ENCODE measurements at places on chromosomes 3 and 15. TPM values are rescaled to one million over a fixed set of nuclear protein-coding genes. Genes with fewer than 3 reads are reported as not detected.

Gene PAQR5
- 1.8 TPM for total RNA-seq

DNA sequence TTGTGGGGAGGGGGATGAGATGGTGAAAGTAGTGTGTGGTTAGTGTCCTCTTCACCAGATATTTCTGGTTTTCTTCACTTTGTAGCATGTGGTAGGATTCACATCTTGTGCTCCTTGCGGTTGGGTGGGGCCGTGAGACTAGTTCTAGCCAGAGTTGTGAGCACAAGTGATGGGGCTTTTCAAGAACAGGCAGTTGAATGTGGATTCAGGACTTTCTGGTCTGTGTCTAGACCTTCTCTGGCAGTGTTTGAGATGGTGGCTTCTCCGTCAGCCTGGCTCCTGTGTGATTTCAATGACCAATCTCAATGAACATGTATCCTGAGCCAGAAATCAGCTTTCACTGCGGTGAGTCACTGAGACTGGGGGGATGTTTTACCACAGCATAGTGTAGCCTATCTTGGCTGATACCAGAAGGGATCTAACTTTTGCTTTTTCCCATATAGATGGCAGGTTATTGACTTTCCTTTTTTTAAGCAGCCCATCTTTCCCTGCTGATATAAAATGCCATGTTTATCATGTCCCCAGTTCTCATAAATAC, 82.6 kb downstream of the RPLP1 start:
- no peak for DNase-seq
- H3K4me1 ChIP-seq, result no peaks in the 10 kb centered on the region
- H3K27me3 ChIP-seq, result peaks cover 24% of the 10 kb centered on the region

Gene WNT5A
- total RNA-seq, result 0.69 TPM

GRCh38 chr15:56917652-56918045, 795 bp upstream of the TCF12 start:
- peaks cover 41% of the 10 kb centered on the region for H3K4me1 ChIP-seq
- no peaks in the 10 kb centered on the region for H3K27me3 ChIP-seq
- H3K4me3 ChIP-seq, result peak overlapping the region; percentile 98
- no peak for DNase-seq
- H3K36me3 ChIP-seq, result peaks cover 39% of the 10 kb centered on the region
- peak overlapping the region; percentile 66 for H3K27ac ChIP-seq

Gene GANC
- 10.8 TPM for total RNA-seq

Gene EIF4E3
- total RNA-seq, result 8.7 TPM

- no peaks in the 10 kb centered on the region for H3K4me1 ChIP-seq
- no peak for DNase-seq
- no peak overlapping the region for H3K27ac ChIP-seq
- H3K4me3 ChIP-seq, result no peak overlapping the region
- H3K36me3 ChIP-seq, result no peaks in the 10 kb centered on the region
Measured at GRCh38 chr3:55765398-55765797, 278.3 kb upstream of the WNT5A start.

Gene RETNLB
- not detected for total RNA-seq

- no peak overlapping the region for H3K4me3 ChIP-seq
- no peaks in the 10 kb centered on the region for H3K36me3 ChIP-seq
- no peaks in the 10 kb centered on the region for H3K4me1 ChIP-seq
- H3K27me3 ChIP-seq, result no peaks in the 10 kb centered on the region
- no peak overlapping the region for H3K27ac ChIP-seq
Measured at GRCh38 chr3:89042236-89042835, 65.1 kb upstream of the EPHA3 start.

- H3K4me3 ChIP-seq, result no peak overlapping the region
- no peaks in the 10 kb centered on the region for H3K4me1 ChIP-seq
- no peaks in the 10 kb centered on the region for H3K36me3 ChIP-seq
- no peak for DNase-seq
Measured at GRCh38 chr3:25895443-25895842, 105.6 kb downstream of the OXSM start.

DNA sequence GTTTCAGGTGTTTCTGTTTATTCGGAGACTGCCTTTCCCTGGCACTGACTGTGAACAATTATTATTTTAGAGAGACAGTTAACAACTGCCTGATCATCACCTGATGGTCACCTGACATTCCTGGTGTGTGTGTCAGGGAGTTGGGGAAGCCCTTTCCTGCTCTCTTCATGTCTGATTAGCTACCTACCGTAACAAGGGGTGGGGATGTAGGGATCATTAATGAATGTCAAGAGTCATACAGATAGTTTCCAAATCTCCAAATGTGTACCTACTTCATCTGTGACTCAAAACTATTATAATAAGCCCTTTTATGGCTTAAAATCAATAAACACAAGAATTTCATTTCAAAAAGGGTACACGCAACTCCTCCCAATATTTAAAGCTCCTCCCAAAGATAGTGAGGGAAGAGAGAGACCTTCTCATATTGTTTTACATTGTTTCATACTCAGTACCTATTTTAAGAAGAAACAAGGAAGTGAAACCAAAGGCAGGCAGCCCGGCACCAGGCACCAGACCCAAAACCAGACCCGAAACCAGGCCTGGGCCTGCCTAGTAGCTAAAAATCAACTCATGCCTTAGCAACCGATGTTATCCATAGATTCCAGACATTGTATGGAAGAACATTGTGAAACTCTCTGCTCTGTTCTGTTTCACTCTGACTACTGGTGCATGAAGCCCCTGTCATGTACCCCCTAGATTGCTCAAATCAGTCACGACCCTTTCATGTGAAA, 844.9 kb upstream of the ALCAM start:
- H3K27me3 ChIP-seq, result no peaks in the 10 kb centered on the region
- H3K27ac ChIP-seq, result no peak overlapping the region
- no peaks in the 10 kb centered on the region for H3K36me3 ChIP-seq
- H3K4me1 ChIP-seq, result peaks cover 15% of the 10 kb centered on the region

Gene ANKUB1
- not detected for total RNA-seq

Gene GRK7
- total RNA-seq, result not detected

DNA sequence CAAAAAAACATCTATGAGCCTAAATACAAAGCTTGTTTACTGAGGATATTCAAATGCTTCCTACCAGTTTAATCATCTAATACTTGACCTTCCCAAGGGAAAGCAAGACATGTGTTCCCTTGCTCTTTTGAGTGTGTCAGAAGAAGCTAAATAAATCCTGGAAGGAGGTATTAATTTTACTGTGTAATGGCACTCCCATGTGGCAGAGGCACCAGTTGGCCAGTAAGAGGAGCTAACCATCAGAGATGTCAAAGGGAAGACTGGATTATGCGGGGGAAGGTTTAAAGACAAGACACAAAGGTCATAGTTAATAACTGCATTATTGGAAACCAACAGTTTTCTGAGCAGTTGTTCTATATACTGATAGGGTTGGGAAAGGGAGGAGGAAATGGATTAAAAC, 125.1 kb downstream of the SUCLG2 start:
- H3K4me1 ChIP-seq, result no peaks in the 10 kb centered on the region
- H3K27me3 ChIP-seq, result no peaks in the 10 kb centered on the region

- no peak overlapping the region for H3K27ac ChIP-seq
- no peak for DNase-seq
- peaks cover 69% of the 10 kb centered on the region for H3K27me3 ChIP-seq
Measured at GRCh38 chr3:185995352-185995751, 57.5 kb upstream of the TRA2B start.

Gene AGTR1
- not detected for total RNA-seq

Gene ZNF662
- total RNA-seq, result 1.1 TPM

GRCh38 chr3:124147946-124148345, 156.0 kb upstream of the ROPN1 start:
- no peak for DNase-seq
- H3K4me3 ChIP-seq, result no peak overlapping the region
- no peaks in the 10 kb centered on the region for H3K4me1 ChIP-seq
- no peaks in the 10 kb centered on the region for H3K36me3 ChIP-seq
- H3K27ac ChIP-seq, result no peak overlapping the region

DNA sequence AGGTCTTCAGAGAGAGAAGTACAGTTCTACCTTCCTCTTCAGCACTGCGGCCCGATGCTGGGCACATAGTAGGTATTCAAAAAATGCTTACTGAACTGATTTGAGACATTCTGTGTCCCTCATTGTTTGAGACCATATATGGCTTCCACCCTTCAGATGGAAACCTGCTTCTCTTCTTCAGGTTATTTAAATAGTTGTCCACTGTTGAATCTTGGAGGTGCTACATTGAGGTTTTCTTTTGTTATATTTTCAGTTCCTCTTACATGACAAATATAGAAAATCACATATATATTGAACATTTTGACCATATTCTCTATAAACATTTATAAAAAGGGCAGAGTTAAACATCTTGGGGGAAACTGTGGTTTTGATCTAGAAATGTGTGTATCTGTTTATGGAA, 200.2 kb upstream of the LRRC3B start:
- no peaks in the 10 kb centered on the region for H3K27me3 ChIP-seq
- no peaks in the 10 kb centered on the region for H3K36me3 ChIP-seq
- H3K27ac ChIP-seq, result no peak overlapping the region

Gene TM4SF18
- total RNA-seq, result not detected

Measured in Calu3 (cell line).